Activated T-helper 9 cell treated with anti-CD3 and anti-CD28 coated beads, Interleukin-2, amount 50 U/mL, for 16 hours (primary cell): ENCODE measurements at places on chromosomes 12 and 14.

DNA sequence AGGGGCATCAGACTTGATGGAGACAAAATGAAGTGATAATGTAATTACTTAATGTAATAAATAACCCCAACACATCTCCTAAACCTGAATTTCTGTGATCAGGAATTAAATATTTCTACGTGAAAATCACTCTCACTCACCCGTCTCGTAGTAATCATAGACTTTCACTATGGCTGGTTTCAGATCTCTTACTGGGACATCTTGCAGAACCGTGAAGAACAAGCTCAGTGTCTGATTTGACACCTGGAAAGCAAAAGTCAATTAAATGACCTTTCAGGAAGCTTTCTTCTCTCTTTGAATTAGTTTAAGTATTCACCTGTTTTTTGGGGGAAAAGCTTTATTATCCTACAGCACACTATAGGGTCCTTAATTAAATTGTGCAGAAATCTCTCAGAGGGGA, 47.1 kb downstream of the A2M start:
- no peak for DNase-seq

DNA sequence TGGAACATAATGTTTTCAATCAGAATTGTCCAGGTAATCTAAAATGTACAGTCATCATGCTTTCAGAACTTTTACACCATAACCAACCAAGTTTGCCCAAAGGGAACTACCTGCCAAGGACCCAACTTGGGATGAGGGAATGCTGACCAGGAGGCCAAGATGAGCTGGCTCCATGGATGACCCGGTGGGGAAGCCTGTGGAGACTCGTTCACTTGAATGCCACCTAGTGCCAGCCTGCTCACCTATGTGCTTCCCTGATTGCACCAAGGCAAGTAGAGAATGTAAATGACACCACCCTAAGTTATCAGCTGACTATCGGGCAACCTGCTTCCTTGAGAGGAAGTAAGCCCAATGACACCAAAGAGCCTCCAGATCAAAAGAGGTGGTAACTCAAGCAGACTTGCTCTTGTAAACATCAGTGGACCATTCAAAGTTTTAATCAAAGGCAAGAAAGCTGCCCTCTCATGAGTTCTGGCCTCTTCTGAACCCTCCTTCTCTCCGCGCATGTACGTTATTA, 137.3 kb downstream of the TTC7B start:
- DNase-seq, result no peak

DNA sequence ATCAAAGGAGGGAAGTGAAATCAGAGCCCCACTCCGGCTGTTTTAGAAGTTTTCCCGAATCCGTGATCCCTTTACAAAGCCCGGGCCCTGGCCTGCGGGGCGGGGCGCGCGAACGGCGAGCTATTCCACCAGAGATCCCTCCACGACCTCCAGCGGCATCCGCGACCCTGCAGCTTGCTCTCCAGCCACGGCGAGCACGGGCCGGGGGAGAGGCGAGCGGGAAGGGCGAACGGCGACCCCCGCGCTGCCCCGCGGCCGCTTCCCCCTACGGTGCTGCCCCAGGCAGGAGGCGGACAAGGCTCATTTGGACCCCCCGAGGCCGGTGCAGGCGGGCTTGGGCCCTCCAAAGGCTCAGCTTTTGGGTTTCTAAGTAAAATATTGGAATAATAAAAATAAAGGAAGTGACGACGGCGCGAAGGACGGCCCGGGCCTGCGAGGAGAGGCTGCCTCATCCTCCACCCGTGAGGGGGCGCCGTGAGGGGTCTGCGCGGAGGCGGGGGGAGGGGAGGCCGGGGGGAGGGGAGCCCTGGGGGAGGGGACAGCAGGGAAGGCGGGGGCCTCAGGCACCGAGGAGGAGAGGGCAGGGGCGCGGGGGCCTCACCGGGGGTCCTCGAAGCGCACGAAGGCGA, 613 bp downstream of the SRSF9 start:
- DNase-seq, result peak; percentile 41

DNA sequence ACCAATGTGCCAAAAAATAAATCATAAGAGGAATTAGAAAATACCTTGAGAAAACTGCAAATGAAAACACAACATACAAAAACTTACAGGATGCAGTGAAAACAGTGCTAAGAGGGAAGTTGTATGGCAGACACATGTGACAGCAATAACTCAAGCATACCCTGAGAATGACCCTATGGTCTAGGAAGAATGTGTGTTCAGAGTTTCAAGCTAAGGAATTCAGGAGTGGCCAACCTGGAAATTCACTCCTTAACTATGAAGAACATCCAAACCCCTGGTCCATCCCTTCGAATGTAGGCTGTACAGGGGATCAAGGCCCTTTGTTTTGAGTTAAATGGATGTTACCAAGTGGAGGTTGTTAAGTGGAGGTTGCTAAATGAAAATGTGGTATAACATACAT, 16.7 kb upstream of the TTC9 start:
- DNase-seq, result no peak

- DNase-seq, result no peak
These were observed 18.4 kb downstream of the PRKAB1 start for GRCh38 chr12:119686355-119686754.

DNA sequence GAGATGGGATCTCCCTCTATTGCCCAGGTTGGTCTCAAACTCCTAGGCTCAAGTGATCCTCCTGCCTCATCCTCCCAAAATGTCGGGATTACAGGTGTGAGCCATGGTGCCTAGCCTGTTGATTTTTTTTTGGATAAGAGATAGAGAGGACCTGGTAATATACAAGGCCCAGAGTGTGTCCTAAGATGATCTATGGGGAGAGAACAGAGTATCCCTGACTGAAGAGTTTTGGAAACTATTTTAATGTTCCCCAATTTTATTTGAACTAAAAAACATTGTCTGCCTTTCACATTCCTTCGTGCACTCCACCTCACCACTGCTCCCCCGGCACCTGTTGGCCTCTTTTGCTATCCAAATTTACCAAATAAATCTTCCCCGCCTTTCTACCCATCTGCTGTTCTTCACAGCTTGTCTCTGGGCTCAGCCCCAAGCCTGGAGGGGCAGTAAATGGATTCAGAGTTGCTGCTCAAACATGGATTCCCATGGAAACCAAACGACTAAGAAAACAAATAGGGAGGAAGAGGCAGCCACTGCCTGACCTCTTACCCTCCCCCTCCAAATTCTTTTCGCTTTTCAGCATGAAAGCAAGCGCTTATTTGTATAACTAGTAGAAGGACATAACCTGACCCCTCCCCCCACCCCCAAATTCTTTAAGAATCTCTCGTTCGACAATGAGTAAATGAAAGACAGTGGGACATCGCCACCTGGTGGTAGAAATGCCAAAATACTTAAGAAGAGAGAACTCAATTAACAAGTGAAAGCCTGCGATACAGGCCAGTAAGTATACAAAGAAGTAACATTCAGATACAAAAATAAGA, 22.6 kb downstream of the OR10G3 start:
- peak; percentile 43 for DNase-seq

DNA sequence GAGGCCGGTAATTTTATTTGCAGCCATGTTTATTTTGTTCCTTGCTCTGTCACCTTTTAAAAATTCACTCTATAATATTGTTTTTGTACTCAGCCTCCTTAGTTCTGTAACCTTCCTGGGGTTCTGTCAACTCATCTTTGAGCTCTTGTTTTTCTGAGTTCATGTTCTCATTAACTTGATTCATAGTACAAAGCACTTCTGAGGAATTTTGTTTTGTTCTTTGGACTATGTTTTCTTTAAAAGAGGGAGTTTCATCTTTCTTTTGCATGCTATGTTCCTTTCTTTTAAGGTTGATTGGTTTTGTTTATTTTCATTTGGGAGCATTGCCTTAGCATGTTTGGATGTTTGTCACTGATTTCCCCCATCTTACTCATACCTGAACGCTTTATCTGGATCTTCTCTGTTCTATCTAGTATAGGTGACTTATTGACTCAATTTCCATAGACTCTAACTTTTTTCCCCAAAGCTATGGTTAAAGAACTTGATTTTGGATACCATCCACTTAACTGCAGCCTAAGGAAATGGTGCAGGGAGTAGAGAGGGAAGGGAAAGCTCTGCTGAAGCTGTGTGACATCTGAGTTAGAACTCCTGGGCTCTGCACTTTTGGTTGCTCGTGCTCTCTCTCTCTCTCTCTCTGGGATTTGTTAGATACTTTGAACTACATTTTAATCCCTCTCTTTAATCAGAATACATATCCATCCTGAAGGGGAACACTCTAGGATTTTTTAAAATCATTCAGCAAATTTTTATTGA, 268.5 kb downstream of the PAWR start:
- no peak for DNase-seq
